DMS53 (cell line): ENCODE measurements at places on chromosomes 16 and 17.
A peak's percentile ranks its signal among the peaks of the same experiment; 100 is the strongest.

GRCh38 chr17:8997994-8998628, 23.2 kb upstream of the NTN1 start:
- peak; percentile 66 for DNase-seq

GRCh38 chr17:79811011-79811867, 14.4 kb upstream of the CBX8 start:
- peak; percentile 90 for DNase-seq

DNA sequence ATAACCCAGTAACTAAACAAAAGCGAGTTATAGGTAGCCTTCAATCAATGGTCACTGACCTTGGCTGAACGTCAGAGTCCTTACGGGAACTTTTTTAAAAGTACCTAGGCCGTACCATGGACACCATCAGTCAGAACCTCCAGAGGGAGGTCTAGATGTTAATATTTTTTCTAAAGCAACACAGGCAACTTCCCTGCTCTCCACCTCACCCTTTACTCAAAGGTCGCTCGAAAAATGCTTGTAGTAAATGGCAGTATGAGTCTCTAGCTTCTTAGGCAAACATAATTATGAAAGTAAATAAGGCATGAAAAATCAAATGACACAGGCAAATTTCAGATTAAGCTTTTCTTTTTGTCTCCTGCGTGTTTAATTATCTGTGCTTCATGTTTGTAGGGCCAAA, 82.1 kb downstream of the SLC39A11 start:
- DNase-seq = peak; percentile 18

GRCh38 chr17:35081638-35082037, 18.1 kb upstream of the RFFL start:
- DNase-seq = no peak

GRCh38 chr17:10649602-10650001, 7.5 kb downstream of the MYH3 start:
- no peak for DNase-seq

- no peak for DNase-seq
These were observed 39.5 kb upstream of the SDK2 start for GRCh38 chr17:73683771-73684170.

DNA sequence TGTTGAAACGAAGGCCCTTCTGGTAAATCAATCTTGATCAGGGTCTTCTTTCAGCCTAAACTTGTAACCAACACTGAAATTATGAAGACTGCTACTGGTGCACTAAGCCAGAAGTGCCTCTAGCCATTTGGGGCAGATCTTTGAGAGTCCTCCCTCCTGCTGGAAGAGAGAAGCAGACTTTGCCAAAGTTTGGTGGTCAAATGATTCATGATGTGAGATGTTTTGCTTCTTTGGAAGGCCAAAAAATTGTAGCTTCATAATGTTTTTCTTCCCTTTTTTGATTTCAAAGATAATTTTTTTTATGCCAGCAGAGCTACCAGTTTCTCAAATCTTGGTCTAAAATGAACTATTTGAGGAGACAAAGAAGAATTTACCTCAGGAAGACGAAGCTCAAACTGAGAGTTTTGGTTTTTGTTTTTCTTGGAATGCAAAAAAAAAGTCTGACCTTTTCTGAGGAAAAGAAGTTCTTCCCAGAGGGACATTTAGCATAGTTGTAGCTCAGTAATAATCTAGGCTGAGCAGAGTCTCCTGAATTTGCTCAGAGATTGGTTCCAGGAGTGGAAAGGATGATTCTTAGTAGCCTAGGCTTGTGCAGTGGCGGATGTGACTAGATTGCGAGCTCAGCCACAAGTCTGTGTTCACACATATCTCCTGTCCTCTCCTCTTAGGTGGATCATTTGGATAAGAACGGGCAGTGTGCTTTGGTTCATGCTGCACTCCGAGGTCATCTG, 50.9 kb downstream of the CYB561 start:
- DNase-seq = no peak

- DNase-seq = no peak
These were observed 11.9 kb downstream of the CALCOCO2 start for GRCh38 chr17:48842746-48843145.

- DNase-seq = peak; percentile 50
These were observed 40.7 kb downstream of the DNAJA2 start for GRCh38 chr16:46932802-46933201.

- DNase-seq = no peak
These were observed 46.4 kb downstream of the PITPNM3 start for GRCh38 chr17:6509921-6510320.

GRCh38 chr17:1177016-1177700, 2.6 kb downstream of the ABR start:
- DNase-seq = no peak

DNA sequence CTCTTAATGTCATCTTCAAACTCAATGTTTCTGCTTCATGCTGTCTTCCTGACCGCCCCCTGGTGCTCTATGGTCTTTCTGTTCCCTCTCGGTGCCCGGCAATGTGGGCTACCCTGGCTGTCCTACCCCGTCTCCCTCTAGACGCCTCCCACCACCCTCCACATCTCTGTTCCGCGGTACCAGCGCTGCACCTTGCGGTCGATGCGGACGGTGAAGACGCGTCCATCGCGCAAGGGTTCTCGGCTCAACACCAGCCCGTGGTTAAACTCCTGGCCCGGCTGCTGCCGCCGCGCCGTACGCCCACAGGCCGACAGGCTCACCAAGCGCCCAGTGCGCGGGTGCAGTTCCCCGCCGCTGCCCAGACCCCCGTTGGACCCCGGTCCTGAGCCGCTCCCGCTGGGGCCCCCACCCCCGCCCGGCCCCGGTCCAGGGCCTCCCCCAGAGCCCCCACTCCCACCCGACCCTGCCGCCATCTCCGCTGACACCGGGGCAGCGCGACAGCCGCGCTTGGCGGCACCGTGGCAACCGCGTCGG, at the start of gene NEURL4:
NEURL4 (minus strand) TSS at position 496 of the 534 bp plus-strand sequence; CDS start at position 473, 23 bp downstream.
- peak; percentile 84 for DNase-seq

- no peak for DNase-seq
These were observed 259.1 kb upstream of the XYLT1 start for GRCh38 chr16:17729820-17730219.

- peak; percentile 66 for DNase-seq
These were observed 217.3 kb downstream of the RBFOX3 start for GRCh38 chr17:79393358-79394052.

DNA sequence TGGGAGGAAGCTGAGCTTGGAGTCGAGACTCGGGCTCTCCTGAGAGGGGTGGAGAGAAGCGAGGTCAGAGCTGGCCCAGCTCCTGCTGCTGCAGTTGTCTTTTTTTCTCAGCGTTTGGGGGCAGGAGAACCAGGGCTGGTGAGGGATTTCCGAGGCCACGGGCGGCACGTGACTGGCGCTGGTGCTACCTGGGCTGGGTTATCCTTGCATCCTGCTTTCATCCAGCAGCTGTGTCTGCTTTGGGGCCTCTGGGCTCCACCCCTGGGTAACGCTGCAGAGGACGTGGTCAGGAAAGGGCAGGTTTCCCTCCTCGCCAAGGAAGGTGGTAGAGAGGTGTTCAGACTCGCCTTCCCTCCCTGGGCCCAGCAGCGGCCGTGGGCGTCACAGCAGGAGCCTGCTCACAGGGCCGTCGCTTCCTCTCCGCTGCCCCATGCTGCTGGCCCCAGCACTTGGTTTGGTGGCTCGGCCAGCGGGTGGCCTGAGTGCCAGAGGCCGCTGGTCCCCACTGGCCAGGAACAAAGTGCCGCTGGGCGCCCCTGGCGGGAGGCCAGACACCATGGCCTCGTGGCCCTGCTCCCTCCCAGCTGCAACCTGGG, 22.5 kb downstream of the GSE1 start:
- peak; percentile 53 for DNase-seq

- peak; percentile 97 for DNase-seq
These were observed 7.3 kb downstream of the NT5C start for GRCh38 chr17:75124041-75124818.

DNA sequence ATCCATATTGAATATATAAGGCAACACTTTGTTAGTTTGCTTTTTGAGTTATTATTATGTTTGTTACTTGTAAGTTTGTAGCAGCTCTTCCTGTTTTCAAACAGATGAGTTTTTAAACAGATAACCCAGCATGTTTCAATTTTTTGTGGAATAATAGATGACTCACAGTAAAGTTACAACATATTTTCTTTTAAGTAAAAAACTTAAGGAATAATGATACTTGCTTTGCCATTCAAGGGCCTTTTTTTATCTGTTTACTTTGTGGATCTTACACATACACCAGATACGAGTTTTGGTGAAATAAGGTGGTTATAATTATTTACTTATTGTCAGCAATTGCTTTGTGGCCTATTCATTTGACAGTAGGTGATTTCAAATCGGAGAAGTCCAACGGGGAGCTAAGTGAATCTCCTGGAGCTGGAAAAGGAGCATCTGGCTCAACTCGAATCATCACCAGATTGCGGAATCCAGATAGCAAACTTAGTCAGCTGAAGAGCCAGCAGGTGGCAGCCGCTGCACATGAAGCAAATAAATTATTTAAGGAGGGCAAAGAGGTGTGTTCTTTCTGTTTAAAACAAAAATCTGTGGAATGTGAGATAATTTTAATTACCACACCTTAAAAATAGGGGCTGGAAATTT, 66.3 kb downstream of the BPTF start:
- no peak for DNase-seq

DNA sequence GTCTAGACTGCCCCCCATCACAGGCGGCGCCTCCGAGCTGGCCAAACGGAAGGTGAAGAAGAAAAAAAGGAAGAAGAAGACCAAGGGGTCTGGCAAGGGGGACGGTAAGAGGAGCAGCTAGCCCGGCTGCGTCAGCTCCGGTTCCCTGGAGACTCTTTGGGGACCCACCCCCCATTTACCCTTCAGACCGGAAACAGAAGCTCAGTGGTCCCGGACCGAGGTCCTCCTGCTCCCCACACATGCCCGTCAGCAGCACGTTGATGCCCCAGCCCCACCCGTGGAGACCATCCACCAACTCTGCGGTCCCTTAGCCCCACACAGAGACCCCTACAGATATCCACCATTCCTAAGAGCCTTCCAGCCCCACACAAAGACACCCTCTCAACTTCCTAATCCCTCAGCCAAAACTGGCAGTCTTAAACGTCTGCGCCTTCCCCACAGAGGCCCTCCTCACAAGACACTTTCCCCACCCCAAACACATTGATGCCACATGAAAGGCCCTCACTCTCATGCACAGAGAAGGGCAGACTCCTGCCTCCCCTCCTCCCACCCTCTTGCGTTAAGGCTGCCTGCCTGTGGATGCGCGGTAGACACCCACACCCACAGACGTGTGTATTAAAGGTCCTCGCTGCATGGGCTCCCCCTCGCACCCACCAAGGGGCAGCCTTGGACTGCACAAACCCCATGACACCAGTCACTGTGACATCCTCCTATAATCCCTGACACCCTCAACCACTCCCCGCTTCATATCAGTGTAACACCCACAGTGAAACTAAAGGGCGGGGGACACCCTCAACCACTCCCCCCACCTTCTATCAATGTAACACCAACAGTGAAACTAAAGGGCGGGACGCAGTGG, 58.2 kb upstream of the RPH3AL start:
- peak; percentile 43 for DNase-seq

- DNase-seq = no peak
These were observed 9.2 kb downstream of the CHMP6 start for GRCh38 chr17:81000631-81001357.

GRCh38 chr16:17362946-17363345, 107.8 kb downstream of the XYLT1 start:
- DNase-seq = no peak

GRCh38 chr16:73126525-73126853, 78.6 kb upstream of the ZFHX3 start:
- no peak for DNase-seq

DNA sequence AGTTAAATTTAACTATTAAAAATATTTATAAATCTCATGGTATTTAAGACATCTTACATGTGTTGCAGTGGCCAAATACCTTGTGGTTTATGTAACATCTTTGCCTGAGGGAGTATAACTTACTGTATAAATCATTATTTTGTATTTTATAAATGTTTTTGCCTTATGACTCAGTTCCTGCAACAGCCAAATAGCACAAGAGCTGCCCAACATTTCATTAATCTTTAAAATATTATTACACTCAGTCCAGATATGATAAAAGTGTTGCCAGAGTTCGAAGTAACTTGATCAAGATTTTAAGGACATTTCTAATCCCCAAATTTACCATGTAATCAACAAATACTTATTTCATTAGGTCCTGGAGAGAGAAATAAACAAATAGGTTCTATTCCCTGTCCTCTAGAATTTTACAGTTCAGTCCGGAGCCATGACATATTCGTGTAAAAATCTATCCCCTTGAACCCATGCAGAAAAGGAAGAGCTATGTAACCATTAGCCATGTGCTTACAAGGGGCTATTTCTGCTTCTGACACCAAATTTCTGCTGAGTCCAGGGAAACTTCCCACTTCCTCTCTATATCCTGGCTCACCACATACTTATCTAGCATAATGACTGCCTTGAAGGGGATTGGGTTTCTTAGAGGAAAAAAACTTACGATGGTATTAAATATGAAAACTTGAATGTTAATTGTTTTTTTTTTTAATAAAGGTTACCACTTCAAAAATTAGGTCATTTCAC, 44.0 kb downstream of the IRX6 start:
- no peak for DNase-seq

DNA sequence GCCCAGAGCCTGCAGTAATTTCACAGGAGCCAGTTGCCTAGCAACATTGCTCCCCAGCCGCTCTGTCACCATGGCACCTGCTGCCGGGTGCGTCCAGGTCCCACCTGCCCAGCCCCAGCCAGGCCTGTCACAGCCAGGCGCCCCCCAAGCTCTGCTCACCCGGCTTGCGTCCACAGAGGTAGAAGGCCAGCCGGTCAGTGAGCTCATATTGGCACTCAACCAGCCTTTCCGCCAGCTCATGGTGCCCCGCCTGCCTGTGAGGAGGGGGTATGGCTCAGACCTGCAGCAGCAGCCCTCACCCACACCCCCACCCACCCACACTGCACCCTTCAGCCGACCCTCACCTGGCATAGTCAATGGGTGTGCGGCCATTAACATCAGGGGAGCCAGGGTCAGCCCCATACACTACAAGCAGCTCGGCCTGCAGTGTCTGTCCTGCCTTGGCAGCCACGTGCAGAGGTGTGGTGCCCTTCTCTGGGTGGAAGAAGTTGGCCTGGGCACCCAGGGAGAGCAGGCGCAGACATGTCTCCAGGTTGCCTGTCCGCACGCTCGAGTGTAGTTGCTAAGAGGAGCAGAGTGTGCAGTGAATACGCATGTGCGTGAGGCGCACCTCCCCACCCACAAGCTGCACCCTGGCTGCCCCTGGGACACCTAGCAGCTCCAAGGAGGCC, 7.7 kb downstream of the GIT1 start:
- DNase-seq = peak; percentile 29

GRCh38 chr17:58329810-58330537, 1.4 kb upstream of the TSPOAP1 start:
- DNase-seq = no peak

GRCh38 chr17:17692353-17693252, 11.3 kb downstream of the RAI1 start:
- peak; percentile 38 for DNase-seq
